Right atrium auricular region (tissue), 2 donors: ENCODE measurements at places on chromosomes 16 and 17. TPM values are rescaled to one million over a fixed set of nuclear protein-coding genes. Genes with fewer than 3 reads are reported as not detected.

DNA sequence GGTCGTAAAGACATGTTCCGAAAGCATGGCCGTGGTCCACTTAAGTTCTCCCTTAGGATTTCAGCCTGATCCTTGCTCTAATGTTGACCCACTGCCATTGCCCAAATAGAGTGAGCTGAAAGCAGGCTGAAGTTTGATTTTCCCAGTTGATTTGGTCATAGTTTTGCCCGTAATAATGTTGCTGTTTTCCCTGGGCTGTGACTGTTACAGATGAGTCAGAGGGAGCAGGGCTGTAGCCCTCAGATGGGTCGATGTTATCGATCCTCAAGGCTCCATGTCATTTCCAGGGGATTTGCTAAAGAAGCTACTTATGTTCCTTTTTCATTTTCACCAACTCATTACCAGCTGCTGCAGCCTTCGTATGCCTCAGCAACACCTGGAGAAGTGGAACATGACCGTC lies 169.0 kb upstream of the ZFHX3 start:
- DNase-seq: no peak

GRCh38 chr16:53768167-53768566 lies 64.2 kb downstream of the FTO start:
- no peak for DNase-seq

- no peak for DNase-seq
These were observed 31.9 kb downstream of the ZC3H18 start for GRCh38 chr16:88602091-88602490.

DNA sequence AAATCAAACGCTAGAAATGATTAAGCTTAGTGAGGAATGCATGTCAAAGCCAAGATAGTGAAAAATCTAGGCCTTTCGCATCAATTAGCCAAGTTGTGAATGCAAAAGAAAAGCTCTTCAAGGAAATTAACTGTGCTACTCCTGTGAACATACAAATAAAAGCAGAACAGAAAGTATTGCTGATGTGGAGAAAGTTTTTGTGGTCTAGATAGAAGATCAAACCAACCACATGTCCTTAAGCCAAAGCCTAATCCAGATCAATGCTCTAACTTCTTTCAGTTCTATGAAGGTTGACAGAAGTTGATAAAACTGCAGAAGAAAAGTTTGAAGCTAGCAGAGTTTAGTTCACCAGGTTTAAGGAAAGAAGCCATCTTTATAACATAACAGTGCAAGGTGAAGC lies 1044.6 kb downstream of the CDH11 start:
- no peak for DNase-seq

DNA sequence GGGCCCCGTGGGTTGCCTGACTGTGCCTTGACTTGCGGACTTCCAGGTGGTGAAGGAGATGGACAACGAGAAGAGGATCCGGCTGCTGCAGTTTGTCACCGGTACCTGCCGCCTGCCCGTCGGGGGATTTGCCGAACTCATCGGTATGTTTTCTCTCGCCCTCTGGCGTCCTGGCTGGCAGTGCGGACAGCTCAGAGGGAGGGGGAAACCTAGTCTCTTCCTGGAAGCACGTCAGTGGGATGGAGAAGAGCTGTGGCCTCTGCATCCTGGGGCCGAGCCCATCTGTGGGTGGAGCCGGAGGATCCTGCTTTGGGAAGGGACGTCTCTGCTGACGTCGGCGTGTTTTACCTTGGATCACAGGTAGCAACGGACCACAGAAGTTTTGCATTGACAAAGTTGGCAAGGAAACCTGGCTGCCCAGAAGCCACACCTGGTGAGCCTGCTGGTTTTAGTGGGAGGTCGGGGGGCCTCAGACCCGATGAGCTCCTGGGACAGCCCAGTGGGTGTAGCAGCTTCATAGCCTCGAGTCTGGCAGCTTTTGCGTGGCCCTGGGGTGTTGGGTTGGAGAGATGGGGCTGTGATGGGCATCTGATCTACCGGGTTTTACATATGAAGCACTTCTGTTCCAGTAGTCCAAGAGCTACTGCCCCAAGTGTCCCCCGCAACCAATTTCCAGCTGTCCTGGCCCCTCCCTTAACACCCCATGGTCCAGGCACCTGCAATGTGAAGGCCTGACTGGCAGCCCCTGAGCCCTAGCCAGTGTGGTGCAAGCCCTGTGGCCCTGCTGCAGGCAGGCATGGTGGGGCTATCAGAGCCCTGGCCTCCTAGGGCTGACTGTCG lies 11.9 kb upstream of the CLEC18A start:
- no peak for DNase-seq

DNA sequence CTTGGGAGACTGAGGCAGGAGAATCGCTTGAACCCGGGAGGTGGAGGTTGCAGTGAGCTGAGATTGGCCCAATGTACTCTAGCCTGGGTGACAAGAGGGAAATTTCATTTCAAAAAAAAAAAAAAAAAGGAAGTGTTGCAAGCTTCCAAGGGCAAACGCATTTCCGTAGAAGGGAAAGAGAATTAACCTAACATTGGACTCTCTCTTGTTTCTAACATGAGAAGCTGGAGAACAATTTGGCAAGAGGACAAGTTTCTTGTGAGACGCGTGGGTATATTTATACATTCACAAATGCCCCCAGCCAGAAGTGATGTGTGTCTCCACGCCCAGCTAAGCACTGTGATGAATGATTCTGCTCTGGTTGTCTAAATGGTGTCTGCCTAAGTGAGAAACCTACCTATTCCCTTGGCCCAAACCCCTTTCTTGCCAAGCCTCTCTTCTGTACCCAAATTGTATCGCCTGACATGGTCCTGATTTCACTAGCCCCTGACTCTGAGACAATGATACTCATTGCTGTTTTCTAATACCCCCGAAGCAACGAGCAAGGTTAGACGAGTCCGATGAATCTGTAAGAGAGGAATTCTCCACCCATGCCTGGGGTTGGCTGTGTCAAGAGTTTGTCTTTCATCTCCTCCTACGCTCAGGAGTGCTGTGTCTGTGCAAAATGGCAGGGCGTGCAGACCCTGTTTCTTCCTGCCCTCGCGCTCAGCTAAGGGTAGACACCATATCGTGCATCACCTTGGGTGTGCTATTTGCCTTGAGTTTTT lies 14.2 kb upstream of the ST6GALNAC2 start:
- no peak for DNase-seq

Gene NPIPB13
- total RNA-seq: 1.7 TPM

Gene NPIPB8
- total RNA-seq: not detected

DNA sequence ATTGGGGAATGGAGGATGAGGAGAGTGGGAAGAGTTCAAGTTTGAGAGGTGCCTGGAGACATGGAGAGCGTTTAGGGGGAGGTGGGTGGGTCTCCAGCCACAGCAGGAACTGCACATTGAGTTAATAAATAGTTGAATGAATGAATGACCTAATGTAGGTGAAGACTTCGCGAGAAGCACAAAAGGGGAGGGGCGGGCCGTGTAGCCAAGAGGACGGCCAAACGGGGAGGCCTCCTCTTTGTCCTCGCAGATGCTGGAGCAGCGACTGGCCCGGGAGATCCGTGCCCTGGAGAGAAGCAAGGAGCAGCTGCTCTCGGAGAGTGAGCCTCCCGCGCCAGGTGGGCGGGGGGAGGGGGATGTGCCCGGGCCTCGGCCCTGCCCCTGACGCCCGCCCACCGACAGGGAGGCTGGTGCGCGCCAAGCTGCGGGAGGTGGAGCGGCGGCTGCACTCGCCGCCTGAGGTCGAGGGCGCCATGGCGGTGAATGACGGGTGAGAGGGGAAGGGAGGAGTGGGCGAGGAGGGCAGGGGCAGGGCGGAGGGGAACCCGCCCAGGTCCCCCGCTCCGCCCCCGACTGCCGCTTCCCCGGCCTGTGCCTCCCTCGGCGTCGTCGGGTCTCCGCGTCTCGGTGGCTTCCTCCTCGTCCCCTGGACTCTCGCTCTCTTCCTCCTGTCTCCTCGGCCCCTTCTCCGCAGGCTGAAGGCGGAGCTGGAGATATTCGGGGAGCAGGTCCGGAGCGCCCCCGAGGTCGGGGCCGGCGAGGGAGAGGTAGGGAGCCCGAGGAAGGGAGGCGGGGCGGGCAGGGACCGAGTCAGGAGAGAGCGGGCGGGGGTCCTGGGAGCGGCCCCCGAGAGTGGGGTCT lies 12.9 kb downstream of the SYCE1L start:
- DNase-seq: peak; percentile 58

Gene CARHSP1
- total RNA-seq: 84.8 TPM

DNA sequence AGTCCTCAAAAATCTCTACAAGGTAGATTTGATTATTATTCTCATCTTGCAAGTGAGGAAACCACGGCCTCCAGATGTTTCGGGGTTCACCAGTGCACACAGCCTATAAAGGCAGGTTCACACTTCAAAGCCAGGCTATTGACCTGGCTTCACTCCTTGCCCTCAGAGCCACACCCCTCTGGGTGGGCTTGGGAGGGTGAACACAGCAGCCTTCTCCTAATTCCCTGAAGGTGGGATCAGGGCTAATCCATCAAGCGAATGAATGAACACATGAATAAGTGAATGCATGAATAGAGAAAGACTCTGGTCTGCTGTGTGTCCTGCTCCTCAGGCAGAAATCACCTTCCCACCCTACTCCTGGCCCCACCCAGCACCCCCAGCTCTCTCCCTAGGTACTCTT lies 139.0 kb downstream of the CYLD start:
- DNase-seq: no peak

Gene ATP2A1
- total RNA-seq: not detected
